ENCODE measurements at places on chromosomes 1 and 21.

DNA sequence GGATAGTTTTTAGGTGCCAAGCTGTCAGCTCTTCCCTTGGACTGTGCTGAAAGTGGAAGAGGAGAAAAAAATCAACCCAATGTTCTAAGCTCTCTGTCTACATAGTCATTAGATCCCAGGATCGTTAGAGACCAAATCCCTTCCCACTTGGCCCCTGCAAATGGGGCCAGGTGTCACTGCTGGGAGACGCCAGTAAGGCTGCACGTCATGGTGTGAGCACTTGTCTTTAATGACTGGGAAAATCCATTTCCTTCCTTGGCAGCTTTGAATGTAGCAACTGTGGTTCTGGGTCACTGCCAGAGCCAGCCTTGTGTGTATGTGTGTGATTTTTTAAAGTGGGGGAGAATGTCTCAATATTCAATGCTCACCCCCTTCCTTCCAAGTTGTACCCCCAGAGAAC is 59.9 kb downstream of the MAN1C1 start:
- no peak for DNase-seq

- DNase-seq, result no peak
Measured at GRCh38 chr1:33548319-33548718, 75.9 kb downstream of the ZSCAN20 start.

GRCh38 chr1:102872526-102872925 is 235.8 kb downstream of the COL11A1 start:
- peak; percentile 2 for DNase-seq

DNA sequence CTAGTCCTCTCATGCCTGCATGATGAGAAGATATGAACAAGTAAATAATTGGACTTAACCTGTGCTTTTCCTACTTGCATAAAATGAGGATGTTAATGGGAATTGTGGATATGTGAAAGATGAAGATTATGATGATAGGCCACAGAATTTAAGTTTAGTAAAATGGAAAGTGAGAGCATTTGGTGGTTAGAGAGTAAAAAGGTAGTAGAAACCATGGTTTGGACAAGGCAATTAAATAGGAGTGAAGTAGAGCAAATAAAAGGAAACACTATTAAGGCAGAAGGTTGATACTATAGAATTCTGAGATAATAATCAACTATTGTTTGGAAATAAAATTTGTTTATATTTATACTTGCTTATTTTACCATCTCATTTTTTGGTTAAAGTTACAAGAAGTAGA is 1162.5 kb downstream of the MRPL39 start:
- DNase-seq, result no peak

GRCh38 chr1:28078680-28079626 is 9.5 kb downstream of the EYA3 start:
- no peak for DNase-seq

GRCh38 chr1:183891158-183891856 is 86.4 kb downstream of the RGL1 start:
- DNase-seq, result no peak

GRCh38 chr1:36274201-36274600 is 32.0 kb upstream of the SH3D21 start:
- no peak for DNase-seq

DNA sequence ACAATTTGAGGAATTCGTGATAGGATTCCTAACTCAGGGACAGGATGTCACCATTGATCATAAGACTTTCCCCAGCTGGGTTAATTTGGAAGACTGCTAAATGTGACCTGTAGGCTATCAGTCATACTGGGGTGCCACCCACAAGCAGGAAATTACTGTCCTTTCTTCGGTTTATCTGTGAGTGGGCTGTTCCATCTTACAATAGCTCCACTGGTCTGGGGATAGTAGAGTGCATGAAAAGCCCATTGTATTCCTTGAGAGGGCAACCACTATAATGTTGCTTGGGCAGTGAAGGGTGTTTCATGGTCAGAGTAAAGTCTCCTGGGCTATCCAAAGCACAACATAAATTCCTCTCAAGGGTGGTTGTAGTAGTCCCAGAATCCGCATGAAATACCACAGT is 1523.0 kb upstream of the B3GALT2 start:
- no peak for DNase-seq

DNA sequence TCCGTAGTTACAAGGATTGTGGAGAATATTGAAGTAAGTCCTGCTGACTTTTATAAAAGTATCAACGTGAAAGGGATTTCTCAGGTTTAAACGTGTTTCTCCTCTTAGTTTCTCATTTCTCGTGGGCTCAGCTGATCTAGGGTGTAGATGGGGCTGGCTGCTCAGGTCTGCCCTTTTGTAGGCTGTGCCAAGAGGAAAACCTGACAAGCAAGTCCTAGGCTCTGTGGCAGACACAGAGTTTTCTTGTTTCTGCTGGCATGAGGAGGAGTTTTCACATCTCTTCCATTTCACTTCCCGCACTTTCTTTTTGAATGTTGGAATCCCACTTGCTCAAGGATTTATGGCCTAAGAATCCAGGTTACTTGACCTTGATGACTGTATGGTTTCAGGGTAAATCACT is 14.8 kb downstream of the VPS13D start:
- no peak for DNase-seq

GRCh38 chr1:221045842-221046831 is 166.9 kb downstream of the HLX start:
- DNase-seq, result no peak

DNA sequence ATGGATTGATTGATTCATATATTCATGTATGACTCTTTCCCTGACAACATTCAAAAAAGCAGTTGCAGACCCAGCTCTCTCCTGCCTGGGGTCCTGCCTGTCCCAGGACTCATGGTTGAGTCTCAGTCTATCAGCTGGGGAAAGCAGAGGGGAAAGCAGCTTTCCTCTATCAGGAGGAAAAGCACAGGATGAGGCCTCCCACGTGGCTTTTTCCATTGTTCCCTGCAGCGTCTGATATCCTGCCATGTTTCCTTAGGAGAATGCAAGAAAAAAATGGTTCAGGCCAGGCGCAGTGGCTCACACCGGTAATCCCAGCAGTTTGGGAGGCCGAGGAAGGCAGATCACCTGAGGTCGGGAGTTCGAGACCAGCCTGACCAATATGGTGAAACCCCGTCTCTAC is 133.0 kb upstream of the VAMP3 start:
- no peak for DNase-seq

- DNase-seq, result no peak
Measured at GRCh38 chr1:204469304-204469703, 25.3 kb downstream of the PIK3C2B start.

- no peak for DNase-seq
Measured at GRCh38 chr21:29893687-29894086, 46.1 kb downstream of the GRIK1 start.

DNA sequence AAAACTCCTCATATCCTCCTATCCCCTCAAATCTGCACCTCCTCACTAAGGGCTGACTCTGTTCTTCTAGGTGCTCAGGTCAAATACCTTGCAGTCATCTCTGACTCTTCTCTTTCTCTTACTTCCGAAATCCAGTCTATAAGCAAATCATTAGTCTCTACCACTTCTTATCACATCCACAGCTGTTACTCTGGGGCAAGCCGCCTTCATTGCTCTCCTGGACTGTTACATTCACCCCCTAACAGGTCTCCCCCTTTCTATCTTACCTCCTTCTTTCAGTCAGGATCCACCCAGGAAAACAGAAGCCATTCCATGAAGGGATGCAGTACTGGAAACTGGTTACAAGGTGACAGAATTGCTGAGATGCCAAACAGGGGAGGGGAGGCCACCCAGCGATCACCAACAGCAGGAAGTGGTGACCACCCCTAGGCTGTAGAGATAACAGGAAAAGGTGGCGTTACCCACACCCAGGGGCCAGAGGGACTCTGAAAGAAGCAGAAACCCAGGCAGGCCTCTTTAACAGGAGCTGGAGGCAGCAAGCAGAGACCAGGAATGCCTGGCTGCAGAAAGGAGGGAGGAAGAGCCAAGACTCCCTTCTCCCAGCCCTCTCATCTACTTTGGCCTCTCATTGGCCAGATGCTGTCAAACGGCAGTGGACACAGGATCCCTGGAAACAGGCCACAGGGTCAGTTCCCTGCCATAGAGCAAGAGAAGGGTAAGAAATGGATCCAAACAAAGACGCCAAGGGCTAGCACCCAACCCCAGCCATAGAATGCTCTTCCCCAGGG is 55.5 kb upstream of the FOXO6 start:
- DNase-seq, result peak; percentile 41

DNA sequence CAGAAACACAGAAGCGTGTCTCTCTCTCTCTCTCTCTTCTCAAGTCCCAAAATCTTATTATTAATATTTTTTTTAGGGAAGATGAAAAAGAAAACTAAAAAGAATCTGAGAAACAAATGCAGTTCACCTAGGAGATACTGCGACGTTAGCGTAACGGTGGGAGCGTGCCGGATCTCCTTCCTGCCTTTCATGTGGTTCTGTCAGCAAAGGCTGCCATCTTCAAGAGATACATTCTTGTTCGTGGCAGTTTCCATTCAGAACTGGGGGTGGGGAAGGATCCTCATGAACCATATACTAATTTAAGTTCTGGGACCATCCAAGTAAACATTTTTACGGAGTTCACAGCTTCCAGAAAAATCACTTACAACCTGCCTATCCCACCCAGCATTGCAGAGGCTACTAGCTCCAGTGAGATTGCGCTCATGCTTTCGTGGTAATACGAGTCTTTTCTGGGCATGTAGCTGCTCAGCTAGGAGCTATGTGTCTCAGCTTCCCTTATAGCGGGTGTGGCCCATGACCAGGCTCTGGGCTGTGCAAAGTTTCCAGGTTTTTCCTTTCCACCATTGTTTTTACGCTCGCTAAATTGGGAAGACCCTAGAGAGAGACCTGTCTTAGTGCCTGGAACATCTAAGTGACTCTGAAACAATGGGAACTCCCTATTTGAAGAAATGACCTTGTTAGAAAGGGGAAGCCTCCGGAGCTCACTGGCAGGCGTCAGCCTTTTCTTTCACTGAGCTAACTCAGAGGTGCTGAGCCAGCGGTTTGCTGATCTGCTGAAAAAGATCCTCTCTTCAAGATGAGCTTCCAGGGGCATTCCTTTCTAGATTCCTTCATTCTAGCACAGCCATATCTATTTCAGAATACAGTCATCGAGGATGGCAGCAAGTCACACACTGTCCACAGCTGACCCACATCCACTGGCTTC is 17.3 kb downstream of the SLAMF1 start:
- no peak for DNase-seq
